ENCODE measurements at places on chromosomes 6 and 20.

DNA sequence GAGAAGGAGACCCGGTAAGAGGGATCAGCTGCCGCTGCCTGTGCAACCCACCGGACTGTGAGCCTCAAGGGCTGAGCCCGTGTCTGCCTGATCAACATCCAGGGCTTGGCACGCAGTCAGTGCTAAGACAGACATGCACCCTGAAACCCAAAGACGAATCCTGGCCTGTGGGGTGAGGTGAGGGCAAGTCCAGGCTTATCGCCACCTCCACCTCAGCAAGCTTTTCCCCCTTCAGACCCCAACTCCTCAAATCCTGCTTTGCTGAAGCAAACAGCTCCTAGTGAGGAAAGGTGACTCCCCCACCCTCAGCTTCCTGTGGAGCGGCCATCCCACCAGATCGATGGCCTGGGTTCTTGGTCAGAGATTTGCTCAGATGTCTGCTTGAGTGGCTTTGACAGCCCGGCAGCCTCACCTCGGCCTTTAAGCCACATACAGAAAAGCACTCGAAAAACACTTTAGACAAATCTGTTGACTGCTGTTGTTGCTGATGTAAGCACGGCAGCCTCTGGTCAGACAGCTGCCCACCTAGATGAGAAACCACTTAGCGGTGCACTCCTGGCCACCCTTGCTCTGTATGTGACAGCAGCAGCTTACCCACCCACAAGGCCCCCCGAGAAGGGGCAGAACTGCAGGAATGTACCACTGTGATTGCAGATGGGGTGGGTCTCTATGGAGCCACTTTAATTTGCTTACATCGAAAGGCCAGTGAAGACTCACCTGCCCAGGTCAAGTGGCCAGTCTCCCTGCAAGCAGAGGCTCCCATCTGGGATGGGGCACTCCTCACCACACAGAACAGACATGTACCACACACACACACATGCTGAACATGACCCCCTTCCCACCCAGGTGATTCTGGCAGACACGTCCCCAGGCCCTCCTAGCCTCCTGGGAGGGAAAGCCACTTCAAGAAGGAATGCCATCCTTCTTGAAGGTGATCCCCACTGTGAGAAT, 14.8 kb downstream of the MTCH1 start:
- DNase-seq, result no peak

- DNase-seq, result no peak
These were observed 14.1 kb downstream of the CDK5RAP1 start for GRCh38 chr20:33387177-33387576.

DNA sequence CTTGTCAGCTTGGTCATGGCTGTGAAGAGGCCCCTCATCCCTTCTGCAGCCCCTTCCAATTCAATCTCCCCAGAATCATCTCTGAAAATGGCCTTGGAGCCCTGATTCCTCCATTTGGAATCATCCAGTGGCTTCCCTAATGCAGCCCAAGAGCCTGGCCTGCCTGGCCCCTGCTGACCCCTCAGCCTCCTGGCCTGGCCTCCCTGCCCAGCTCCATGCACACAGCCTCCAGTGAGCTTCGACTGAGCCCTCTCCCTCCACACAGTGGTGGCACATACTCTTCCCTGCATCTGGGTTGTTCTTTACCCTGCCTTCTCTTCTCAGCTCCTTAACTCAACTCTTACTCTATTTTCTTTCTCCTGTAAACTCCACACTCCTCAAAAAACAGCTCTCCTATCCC, 120.9 kb downstream of the ANKRD60 start:
- no peak for DNase-seq

DNA sequence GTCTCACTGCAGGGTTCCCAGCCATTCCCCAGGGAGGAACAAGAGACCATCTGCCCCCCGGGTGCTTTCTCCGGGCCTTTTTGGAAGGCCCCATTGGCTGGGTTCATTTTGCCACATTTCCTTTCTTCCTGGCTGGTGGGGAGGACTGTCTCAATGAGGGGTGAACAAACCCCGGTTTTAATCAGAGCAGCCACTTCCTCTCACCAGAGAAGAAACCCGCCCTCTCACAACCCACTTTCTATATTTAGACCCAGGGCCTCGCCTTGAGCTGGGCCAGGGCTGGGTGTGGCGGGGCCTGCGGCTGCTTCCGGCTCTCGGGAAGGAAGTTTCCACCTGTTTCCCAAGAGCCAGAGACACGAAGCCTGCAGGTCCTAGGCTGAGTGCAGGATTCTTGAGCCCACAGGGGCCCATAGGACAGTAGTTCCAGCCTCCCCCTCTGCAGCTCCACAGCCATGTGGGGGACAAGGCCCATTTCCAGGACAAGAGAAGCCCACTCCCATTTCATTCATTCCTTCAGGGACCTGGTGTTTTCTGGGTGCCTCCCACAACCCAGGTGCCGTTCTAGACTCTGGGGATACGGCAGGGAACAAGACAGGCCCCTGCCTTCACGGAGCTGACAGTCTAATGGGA, 41.8 kb downstream of the RBM38 start:
- DNase-seq, result peak; percentile 61

DNA sequence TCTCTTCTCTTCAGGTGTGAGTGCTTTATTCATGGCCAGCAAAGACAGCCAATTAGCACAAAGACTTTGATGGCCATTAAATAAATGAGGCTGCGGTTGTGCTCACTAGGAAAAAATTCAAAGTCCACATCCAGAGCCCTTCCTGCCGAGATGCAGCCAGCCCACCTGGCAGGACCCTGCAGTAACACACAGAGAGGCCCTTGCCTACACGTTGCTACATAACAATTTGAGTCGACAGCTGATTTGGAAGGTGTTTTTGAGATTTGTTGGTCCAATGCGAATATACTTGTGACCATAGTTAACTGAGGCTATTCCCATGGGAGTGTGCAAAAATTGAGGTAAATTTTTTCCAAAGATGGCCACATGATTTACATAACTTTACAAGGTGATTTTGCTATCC, 605.4 kb upstream of the HTR1E start:
- no peak for DNase-seq

DNA sequence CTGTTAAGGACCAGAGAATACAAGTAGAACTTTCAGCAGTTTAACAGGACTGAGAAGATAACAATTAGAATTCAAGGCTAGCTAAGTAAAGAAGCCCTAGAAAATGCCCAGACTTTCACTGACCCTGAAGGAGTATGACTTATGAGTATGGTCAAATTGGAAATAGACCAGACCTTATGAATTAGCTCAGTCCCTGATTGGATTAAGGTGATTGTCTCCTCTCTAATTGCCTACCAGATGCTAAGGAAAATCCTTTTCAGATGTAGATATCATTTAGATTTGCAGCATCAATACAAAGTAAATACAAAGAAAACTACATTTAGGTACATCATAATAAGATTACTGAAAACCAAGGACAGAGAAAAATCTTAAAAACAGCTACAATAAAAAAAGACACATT, 58.9 kb downstream of the CNR1 start:
- DNase-seq, result no peak

- no peak for DNase-seq
These were observed 224.4 kb upstream of the FLRT3 start for GRCh38 chr20:14561741-14562221.

DNA sequence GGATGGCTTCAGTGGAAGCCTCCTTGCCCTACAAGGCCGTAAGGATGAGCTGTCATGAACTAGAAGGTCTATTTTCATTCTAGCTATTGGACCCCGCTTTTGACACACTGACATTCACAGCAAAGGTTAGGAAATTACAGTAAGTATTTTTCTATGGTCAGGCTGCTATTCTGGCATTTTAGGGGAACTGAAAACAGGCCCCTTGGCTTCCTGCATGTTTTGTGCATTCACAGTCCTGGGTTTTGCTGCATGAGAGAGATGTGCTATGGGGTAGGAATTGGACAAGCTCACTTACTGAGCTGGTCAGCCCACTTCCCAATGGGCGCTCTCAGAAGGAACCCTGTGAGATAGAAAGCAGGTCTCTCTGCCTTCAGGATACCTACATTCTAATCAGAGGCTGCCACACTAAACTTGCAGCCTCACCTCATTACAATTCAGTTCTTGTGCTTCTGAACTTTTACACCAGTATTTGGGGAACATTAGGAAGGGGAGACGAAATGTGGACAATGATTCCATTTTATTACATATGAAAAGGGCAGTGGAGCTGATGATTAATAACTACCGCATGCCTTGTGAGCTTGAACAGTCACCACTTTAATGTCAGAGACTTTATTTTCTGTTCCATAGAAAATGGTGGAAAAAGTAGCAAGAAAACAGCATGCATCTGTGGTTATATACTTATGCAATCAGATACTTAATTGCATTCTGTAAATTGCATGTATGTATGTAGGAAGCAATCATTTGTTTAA, 86.6 kb upstream of the TAB2 start:
- no peak for DNase-seq

DNA sequence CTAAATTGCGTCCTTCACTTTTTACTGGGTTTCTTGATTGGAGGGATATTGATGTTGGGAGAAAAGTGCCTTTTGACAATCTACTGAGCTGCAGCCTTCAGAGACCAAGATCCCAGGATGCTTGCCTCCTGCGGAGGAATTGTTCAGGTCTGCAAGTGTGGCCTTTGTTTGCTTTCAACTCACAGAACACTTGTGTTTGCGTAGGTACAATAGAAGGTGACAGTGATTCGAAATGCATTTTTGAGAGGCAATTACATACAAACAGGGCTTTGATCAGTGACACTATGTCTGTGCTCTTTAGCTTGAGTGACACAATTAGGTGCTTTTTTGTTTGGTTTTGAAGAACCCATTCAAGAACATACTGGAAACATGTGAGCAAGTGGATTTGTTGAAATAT, 600.6 kb downstream of the QKI start:
- DNase-seq, result no peak

DNA sequence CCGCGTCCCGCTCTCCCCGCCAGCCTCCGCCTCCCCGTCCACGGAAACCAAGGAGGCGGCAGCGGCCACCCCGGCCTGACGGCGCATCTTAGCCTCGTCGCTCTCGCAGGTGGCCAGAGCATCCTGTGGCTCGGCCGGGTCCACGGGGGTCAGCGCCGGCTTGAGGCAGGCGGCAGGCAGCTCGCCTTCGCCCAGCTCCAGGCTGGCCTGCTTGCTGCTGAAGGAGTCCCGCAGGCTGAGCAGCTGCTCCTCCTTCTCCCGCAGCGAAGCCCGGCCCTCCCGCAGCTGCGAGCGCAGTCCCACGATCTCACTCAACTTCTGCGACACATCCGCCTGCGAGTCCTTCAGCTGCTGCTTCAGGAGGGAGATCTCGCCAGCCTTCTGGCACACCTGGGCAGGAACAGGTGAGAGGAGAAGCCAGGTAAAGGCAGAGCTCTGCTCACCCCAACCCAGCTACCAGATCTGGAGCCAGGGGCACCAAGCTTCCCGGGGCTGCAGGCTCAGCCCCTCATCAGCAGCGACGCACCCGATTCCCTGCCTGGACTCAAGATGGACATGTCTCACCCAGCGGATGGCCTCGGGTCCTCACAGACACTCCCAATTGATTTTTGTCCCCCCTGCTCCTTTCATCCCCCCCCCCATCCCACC, 5.2 kb upstream of the FASTKD5 start:
- DNase-seq, result no peak

DNA sequence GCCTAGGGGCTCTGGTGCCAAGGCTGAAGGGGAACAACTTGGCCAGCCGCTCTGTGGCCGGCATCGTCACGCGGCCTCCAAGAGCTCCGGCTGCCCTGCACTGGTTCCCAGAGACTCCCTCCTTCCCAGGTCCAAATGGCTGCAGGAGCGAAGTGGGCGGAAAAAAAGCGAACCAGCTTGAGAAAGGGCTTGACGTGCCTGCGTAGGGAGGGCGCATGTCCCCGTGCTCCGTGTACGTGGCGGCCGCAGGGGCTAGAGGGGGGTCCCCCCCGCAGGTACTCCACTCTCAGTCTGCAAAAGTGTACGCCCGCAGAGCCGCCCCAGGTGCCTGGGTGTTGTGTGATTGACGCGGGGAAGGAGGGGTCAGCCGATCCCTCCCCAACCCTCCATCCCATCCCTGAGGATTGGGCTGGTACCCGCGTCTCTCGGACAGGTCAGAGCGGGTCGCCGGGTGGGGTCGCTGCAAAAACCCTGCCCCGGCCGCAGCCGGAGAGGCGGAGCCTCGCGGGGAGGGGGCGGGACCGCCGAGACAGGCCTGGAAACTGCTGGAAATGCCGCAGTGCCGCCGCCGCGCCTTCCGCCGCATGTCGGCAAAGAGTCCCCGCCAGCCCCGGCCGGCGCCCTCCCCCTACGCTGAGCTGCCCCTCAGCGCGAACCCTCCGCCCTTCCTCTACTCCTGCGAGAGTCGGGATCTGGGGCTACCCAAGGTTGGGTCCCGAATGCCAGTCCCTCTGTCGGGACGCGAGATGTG, 814 bp upstream of the HSP90AB1 start:
- peak; percentile 94 for DNase-seq

- DNase-seq, result no peak
These were observed 5.8 kb upstream of the GPR31 start for GRCh38 chr6:167163476-167164011.

- DNase-seq, result no peak
These were observed 10.4 kb upstream of the GCNT2 start for GRCh38 chr6:10510592-10511367.

GRCh38 chr6:160134779-160135547, 13.3 kb downstream of the SLC22A1 start:
- DNase-seq, result no peak

GRCh38 chr20:19493794-19494495, 264.1 kb upstream of the RIN2 start:
- no peak for DNase-seq

- DNase-seq, result no peak
These were observed 5.9 kb downstream of the PXDC1 start for GRCh38 chr6:3745566-3746118.

GRCh38 chr6:29946223-29947076, 4.1 kb downstream of the HLA-A start:
- no peak for DNase-seq
